ENCODE measurements at places on chromosomes 5 and 9.

- DNase-seq, result no peak
Observed at GRCh38 chr9:4734150-4734549, 6.9 kb downstream of the AK3 start.

- no peak for DNase-seq
Observed at GRCh38 chr9:29548436-29548835, 1975.2 kb upstream of the C9orf72 start.

GRCh38 chr5:6399980-6400910 is 21.9 kb upstream of the MED10 start:
- DNase-seq, result no peak

DNA sequence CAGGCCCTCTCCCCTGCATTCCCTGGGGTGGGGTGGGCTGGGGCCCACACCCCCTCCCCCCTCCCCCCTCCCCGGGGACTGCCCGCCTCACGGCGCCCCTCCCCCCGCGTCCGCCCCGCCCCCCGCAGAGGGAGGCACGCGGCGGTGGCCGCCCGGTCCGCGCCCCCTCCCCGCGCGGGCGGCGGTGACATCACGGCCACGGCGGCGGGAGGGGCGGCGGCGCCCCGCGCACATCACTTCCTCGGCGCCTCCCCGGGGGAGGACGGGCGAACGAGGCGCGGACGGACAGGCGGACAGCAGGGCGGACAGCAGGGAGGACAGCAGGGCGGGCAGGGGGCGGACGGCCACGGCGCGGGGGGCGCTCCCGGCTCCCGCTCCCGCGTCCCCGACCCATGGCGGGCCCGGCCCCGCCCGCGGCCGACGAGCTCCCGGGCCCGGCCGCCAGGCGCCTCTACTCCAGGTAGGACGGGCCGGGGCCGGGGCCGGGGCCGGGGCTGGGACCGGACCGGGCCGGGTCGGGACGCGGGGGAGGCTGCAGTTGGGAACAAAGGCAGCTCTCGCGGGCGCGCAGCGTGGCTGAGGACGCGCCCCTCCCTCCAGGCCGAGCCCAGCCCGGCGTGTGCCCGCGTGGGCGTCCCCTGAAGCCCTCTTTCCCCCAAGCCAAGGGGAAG is at the start of gene GPSM1:
GPSM1 (plus strand) TSS at position 236 of the 671 bp plus-strand sequence; CDS start at position 393, 157 bp downstream.
- peak; percentile 36 for DNase-seq

DNA sequence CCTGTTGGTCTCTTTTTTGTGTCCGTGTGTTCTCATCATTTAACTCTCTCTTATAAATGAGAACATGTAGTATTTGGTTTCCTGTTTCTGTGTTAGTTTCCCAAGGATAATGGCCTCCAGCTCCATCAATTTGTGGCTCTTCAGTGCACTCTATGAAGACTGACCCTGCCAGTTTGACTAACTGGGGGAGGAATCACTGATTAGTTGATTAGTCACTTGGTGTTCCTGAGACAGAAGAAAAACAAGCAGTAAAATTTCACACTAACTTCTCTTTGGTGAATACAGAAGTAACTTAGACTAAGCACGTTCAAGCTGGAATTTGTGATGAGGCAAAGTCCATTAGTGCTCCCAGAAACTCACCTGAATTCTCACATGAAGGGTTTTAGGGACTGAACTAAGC is 495.8 kb upstream of the RORB start:
- no peak for DNase-seq

DNA sequence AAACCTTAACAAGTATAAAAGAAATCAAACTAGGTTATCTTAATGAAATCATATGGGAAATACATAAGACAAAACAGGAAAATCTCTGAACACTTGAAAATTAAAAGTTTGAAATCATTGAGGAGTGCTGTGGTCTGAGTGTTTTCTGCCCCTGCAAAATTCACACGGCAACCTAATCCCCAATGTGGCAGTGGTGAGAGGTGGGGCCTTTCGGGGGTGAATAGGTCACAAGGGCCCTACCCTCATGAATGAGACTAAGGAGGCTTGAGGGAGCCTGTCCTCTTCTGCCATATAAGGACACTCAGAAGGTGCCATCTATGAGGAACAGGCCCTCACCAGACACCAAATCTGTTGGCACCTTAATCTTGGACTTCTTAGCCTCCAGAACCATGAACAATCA is 10.7 kb downstream of the CAMSAP1 start:
- no peak for DNase-seq

GRCh38 chr5:4984461-4984860 is 155.7 kb upstream of the ADAMTS16 start:
- no peak for DNase-seq

DNA sequence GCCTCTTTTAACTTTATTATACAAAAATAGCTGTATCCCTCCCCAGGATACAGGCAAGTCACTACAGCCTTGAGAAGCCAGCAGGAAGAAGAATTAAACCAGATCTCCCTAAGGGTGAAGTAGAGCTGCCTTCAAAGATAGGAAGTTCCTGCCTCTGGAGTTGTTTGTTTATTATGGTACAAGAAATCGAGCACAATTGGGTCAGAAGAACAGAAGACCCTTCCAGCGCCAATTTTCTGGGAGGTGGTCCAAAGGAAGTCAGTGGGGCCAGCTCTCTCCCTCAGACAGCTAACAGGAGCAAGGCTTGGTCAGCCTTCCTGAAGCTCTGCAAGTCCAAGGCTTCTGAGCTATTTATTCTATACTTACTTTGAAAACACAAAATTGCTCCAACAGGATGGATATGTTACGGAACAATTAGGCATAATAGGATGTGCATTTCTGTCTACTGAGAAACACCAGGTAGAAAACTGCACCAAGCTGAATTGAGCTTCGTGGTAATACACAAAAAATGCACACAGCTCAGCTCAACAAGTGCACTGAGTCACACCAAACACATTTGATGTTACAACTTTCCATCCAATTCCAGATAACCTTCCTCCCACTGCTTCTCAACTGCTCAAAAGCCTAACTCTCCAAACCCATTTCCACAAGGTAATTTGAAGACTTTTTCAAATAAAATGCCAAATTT is 16.0 kb downstream of the SERINC5 start:
- peak; percentile 37 for DNase-seq

DNA sequence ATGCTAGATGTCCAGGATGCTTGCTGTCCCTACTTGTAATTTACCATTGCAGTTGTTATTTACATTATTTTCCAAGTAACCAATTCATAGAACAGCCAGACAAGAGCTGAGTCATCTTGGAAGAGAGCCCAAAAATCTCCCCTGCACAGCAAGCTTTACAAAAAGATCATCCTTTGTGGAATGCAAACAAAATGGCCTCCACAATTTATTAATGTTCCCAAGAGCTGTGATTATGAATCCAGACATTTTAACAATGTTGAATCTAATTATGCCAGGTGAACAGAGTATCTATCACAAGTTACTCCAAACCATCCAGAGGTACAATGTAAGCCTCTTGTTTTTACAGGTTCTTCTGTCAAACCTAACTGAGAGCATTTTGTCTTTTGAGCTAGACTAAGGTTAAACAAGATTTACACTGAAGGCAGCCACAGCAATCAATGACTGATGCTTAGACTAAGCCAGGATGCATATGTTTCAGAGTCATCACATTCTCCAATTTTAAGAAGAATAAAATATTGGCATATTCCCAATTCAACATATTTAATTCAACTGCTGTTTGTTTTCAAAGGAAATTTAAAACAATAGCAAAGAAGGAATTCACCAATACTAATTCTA is 95.3 kb upstream of the SLC12A2 start:
- DNase-seq, result no peak

DNA sequence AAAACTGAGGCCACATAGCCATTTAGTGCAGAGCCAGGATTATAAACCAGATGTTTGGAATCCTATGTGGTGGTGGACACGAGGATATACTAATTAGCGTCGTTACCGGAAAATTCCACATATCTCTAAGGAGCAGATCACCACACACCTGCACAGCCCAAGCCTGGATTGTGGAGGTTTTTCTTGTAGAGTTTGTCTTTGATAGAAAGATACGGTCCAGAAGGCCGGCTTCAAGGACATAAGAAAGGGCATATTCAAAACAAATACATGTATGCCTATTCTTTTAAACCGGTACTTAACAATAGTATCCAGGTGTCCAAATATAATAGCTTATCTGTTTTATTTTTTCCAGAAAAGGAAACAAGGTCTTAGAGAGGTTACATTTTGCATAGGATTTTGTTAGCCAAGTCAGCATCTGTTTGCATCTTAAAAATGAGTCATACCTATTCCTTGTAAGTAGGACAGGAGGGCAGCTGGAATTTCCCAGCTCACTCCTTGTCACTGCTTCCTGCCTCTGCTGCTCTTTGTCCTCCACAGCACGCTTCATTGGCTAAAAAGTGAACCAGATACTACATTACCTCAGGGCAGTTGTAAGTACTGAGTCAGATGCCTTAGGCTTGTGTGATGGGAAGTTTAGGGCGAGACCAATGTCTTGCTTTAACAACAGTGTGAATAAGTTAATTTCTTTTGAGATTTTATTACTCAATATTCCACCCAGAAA is 3.6 kb downstream of the TMC1 start:
- DNase-seq, result peak; percentile 3

DNA sequence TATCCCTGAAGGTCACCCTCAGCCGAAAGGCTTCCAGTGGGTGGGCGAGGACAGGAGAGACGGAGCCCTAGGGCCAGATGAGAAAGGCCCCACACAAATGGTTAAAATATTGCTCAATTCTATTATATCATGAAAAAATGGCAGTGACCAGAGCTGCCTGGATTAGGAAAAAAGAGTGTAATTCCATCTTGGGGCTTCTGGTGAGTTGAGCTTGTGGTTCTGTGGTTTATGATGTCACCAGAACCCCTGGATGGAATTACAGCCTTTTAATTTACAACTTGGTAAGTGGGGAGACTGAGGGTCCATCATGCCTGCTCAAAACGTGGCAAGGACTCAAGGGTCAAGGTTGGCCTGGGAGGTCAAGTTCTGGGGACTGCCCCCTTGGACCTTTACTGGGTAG is 55.5 kb upstream of the STC2 start:
- DNase-seq, result no peak

- DNase-seq, result peak; percentile 21
Observed at GRCh38 chr9:112009656-112010055, 113.0 kb downstream of the UGCG start.

DNA sequence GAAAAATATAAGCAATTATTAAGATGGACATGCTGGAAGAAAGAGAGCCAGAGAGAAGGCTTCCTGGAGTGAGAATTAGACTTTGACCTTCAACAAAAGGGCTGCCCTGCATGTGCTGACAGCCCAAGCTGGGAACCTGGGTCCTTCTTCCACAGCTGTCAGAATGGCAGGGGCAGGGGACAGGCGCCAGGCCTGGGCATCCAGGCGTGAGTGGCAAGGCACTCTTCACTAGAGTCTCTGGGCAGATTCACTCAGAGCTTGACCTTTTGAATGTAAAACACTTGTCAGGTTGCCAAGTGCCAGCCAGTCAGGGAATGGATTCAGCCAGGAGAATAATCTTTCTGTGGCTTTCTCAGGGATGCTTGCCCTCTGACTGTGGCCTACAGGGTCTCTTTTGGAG is 119.1 kb upstream of the CLINT1 start:
- DNase-seq, result no peak

- no peak for DNase-seq
Observed at GRCh38 chr5:148912714-148913398, 86.4 kb downstream of the ADRB2 start.

- no peak for DNase-seq
Observed at GRCh38 chr5:77353251-77353650, 138.9 kb downstream of the WDR41 start.

- peak; percentile 54 for DNase-seq
Observed at GRCh38 chr5:7261049-7261448, 134.9 kb upstream of the ADCY2 start.

DNA sequence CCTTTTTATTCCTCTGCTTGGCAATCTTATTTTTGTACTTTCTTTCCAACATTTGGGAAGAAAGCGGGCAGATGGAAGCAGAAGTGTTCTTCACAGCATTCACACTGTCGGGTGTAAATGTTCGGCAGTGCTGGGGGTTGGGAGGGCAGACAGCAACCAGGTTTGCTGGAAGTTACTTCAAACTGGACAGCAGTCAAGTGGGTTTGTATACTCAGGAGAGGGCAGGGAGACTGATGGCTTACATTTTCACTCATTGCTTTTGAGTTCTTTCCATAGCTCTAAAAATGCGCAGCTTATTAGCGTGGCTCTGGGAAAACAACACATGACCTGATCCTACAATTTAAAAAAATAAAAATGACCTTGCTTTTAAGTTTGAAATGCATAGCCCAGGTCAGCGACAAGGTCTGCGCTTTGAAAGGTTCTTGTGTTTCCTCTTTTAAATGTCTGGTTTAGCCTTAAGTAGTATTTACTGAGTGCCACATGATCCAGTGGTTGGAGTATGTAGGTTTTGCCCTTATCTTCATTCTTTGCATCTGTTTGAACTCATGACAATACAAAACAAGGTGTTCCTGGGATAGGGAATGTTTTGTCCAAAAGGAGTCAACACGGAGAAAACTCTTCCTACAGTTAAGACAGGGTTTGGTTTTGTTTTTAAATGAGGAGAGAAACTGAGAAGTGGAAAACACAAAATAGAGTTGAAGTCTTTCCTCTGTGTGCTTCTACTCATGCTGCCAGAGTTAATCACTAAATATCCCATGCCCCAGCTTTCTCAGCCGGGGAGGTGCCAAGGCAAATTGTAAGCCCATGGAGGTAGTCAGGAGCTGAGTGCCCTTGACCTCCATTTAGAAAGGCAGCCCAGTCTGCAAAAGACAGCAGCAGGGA is 132.7 kb upstream of the DMRT1 start:
- peak; percentile 80 for DNase-seq

DNA sequence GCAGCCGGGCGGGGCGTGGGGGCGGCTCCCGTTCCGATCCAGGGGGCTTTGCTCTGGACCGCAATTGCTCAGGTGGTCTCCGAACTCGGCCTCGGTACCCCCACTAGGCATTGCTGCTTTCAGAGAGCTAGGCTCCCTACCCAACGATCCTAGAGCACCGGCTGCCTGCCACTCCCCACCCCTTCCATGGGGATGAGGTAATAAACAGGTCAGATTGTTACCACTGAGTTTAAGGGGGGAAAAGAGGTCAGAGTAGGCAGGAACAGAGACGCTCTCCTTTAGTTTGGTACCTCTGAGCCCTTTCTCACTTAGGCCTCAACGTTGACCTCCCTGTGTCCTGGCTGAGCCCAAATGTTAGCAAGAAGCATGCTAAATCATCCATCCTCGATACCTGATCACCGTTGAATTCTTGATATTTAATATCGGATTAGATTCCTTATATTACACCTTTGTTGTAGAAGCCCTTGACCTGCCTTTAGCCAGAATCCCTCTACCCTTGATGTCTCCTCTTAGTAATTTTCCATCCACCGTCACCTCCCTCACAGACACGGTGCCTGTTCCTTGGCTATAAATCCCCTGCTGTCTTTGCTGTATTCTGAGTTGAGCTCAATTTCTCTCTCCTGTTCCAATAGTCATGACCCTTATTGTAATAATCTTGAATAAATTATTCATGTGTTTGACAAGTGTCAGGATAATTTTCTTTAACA is 588 bp upstream of the PLPP1 start:
- DNase-seq, result no peak

- no peak for DNase-seq
Observed at GRCh38 chr9:113493203-113493520, 29.6 kb downstream of the RGS3 start.

All from NB4 (cell line).